Naive thymus-derived CD4-positive, alpha-beta T cell (primary cell): ENCODE measurements at places on chromosomes 1 and 21. TPM values are rescaled to one million over a fixed set of nuclear protein-coding genes. Genes with fewer than 3 reads are reported as not detected.

- no peaks in the 10 kb centered on the region for H3K36me3 ChIP-seq
- H3K4me1 ChIP-seq = no peaks in the 10 kb centered on the region
- DNase-seq = no peak
- H3K27ac ChIP-seq = no peak overlapping the region
- H3K4me3 ChIP-seq = no peak overlapping the region
Measured at GRCh38 chr1:14263225-14263624, 335.3 kb upstream of the KAZN start.

- no peaks in the 10 kb centered on the region for H3K36me3 ChIP-seq
- no peak overlapping the region for H3K4me3 ChIP-seq
- no peaks in the 10 kb centered on the region for H3K4me1 ChIP-seq
- DNase-seq = no peak
Measured at GRCh38 chr1:216521477-216521876, 98.2 kb upstream of the USH2A start.

DNA sequence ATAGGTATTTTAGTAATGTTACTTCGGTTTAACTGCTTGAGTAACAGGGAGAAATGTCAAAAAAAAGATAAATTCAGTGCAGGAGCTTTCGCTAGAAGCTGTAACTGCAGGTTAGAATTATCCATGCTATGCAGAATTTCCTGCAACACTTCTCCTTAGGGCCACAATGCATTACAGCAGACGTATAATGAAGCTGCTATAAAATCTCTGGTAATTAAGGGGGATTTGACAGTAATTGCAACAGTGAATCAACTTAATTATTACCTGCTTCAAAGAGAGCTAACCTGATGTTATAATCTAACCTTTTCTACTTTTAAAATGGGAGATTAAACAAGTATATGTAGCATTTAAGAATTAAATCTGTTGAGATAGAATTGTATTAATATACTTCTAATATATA, 92.6 kb downstream of the ATG4C start:
- no peak overlapping the region for H3K4me3 ChIP-seq
- no peaks in the 10 kb centered on the region for H3K27me3 ChIP-seq
- no peaks in the 10 kb centered on the region for H3K4me1 ChIP-seq

- no peaks in the 10 kb centered on the region for H3K27me3 ChIP-seq
- no peak overlapping the region for H3K27ac ChIP-seq
- H3K4me3 ChIP-seq = no peak overlapping the region
- H3K4me1 ChIP-seq = no peaks in the 10 kb centered on the region
- no peak for DNase-seq
- peaks cover 21% of the 10 kb centered on the region for H3K36me3 ChIP-seq
Measured at GRCh38 chr1:16298653-16299052, 53.6 kb downstream of the FBXO42 start.

DNA sequence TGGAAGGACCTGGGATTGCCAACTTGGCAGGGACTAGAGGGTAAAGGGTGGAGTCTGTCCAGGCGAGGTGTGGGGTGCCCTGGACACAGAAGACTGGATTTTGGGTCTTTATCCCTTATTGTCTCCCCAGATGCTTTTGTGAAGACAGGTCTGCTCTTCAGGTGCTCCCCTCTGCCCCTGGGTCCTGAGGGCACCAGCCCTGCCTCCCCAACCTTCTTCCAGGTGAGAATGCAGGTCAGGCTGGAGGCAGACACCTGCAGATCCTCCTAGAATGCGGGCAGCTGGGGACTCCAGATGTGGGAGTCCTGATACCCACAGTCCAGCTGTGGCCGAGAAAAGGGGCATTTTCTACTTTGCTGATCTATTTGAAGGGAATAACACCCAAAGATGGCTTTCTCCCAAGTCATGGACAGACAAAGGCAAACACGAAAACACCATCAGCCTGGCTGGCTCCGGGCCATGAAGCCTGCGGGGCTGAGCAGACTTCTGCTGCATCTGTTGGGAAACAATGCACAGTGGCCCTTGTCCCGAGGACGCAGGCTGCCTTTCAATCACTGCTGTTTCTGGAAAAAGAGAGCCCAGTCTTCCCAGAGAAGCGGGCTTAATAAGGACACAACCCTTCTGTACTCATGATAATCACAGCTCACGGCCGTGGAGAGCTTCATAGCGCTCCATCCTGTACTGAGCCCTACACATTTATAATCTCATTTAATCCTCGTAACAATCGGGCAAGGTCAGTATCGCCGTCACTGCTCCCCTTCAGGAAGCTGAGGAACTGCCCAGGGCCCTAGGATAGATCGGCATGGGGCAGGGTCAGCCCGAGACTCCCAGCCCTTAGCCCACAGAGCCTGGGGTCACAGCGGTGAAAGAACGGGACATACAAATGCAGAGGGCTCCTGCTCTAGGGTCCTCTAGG, 62.0 kb upstream of the ABCG1 start:
- H3K27ac ChIP-seq = no peak overlapping the region
- no peak overlapping the region for H3K4me3 ChIP-seq
- no peaks in the 10 kb centered on the region for H3K36me3 ChIP-seq
- no peaks in the 10 kb centered on the region for H3K27me3 ChIP-seq
- no peak for DNase-seq
- peaks cover 30% of the 10 kb centered on the region for H3K4me1 ChIP-seq

DNA sequence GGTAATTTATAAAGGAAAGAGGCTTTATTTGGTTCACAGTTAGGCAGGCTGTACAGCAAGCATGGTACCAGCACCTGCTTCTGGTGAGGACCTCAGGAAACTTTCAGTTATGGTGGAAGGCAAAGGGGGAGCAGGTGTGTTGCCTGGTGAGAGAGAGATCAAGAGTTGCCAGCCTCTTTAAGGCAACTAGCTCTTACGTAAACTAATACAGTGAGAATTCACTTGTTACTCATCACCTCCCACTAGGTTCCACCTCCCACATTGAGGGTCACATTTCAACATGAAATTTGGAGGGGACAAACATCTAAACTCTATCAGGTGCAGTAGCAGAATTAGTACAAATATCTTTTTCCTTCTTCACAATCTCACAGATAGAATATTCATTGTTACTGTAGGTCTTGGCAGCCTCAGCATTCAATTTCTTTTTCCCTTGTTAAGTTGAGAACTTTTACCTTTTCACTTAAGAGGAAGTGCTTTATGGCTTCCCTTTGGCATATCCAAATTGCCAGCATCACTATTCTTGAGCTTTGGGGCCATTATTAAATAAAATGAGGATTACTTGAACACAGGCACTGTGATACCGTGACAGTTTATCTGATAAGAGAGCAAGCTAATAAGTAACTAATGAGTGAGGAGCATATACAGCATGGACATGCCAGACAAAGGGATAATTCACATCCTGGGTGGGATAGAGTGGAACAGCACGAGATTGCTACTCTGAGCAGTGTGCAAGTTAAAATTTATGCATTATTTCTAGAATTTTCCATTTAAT, 48.4 kb downstream of the MAGI3 start:
- no peaks in the 10 kb centered on the region for H3K36me3 ChIP-seq
- no peaks in the 10 kb centered on the region for H3K27me3 ChIP-seq
- no peak for DNase-seq
- H3K4me3 ChIP-seq = no peak overlapping the region
- no peak overlapping the region for H3K27ac ChIP-seq
- no peaks in the 10 kb centered on the region for H3K4me1 ChIP-seq

DNA sequence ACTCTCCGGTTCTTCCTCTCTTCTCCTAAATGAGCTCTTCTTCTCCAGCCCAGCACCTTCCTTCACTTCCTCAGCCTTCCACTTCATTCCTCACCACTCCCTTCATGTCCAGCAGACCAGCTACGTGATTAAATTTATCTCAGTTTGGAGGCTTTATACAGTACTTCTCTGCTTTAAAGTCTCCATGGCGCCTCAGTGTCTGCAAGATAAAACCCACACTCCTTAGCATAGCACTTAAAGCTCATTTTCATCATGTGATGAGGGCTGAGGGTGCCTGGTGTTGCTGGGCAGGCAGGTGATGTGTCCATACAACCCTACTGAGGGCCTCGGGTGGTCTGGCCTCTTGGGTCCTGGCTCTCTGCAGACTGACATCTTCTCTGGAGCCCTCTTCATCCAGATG, 7.7 kb downstream of the SLC5A9 start:
- H3K27me3 ChIP-seq = no peaks in the 10 kb centered on the region
- H3K4me1 ChIP-seq = peaks cover 21% of the 10 kb centered on the region
- H3K4me3 ChIP-seq = no peak overlapping the region
- H3K27ac ChIP-seq = no peak overlapping the region

GRCh38 chr1:173023343-173023742, 27.4 kb downstream of the TNFSF18 start:
- no peak overlapping the region for H3K4me3 ChIP-seq
- H3K27me3 ChIP-seq = no peaks in the 10 kb centered on the region
- no peak overlapping the region for H3K27ac ChIP-seq
- H3K4me1 ChIP-seq = no peaks in the 10 kb centered on the region
- no peaks in the 10 kb centered on the region for H3K36me3 ChIP-seq

GRCh38 chr1:222696741-222697140, 15.6 kb downstream of the AIDA start:
- H3K27me3 ChIP-seq = no peaks in the 10 kb centered on the region
- no peak for DNase-seq
- peaks cover 3% of the 10 kb centered on the region for H3K4me1 ChIP-seq

The RGS2 gene
- total RNA-seq = 12.2 TPM

The MROH9 gene
- not detected for total RNA-seq

The PSMB4 gene
- total RNA-seq = 327 and 339 TPM in 2 replicates
